ENCODE measurements at places on chromosomes 3 and 15.

DNA sequence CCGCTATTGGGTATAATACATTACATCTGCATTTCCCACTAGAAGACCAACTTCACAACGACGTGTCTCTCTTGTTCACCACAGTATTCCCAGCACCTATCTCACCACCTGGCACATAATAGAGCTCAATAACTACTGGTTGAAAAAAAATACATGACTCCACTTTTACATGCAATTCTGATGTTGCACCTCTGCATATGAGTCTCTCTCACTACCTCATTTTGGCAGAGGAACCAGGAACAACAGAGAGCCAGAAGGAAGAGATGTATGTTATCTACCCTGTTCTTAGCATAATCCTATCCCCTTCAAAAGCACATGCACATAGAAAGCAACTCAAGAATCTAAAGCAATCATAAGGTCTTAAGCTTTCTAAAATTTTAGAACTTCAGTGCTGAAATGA lies 61.6 kb downstream of the SHQ1 start:
- no peak for DNase-seq

DNA sequence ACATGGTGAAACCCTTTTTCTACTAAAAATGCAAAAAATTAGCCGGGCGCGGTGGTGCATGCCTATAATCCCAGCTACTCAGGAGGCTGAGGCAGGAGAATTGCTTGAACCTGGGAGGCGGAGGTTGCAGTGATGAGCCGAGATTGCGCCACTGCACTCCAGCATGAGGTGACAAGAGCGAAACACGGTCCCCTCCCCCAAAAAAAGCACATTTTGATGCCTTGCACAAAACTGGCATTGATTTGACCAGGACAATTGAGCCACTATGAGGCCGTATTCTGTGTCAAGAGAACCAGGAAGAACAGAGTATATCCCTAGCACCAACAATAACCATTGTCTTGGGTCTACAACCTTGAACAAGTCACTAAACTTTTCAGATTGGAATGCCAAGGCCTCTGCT lies 50.6 kb downstream of the SH3BP5 start:
- no peak for DNase-seq

DNA sequence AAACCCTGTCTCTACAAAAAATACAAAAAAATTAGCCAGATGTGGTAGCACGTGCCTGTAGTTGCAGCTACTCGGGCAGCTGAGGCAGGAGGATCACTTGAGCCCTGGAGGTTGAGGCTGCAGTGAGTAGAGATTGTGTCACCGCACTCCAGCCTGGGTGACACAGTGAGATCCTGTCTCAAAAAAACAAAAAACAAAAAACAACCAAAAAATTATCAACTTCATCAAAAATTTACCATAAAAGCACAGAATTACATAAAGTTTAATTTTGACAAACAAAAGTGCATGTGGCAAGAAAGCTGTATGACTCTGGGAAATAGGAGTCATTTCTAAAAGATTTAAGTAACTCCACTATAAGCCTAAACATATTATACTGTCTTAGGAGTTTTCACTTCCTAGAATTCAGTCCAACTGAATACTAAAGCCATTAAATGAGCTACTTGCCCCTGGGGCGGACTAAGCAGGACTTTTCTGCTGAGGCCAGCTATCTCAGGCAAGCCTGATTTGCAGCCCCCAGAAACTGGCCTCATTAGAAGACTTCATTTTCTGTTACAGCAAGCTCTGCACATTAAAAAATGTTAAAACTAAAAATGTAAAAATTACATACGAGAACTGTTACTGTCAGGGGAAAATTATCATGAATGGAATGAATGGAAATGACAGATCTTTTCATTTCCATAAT lies 23.0 kb downstream of the HSPBAP1 start:
- no peak for DNase-seq

GRCh38 chr15:45802140-45802539 lies 167.3 kb downstream of the SQOR start:
- no peak for DNase-seq

DNA sequence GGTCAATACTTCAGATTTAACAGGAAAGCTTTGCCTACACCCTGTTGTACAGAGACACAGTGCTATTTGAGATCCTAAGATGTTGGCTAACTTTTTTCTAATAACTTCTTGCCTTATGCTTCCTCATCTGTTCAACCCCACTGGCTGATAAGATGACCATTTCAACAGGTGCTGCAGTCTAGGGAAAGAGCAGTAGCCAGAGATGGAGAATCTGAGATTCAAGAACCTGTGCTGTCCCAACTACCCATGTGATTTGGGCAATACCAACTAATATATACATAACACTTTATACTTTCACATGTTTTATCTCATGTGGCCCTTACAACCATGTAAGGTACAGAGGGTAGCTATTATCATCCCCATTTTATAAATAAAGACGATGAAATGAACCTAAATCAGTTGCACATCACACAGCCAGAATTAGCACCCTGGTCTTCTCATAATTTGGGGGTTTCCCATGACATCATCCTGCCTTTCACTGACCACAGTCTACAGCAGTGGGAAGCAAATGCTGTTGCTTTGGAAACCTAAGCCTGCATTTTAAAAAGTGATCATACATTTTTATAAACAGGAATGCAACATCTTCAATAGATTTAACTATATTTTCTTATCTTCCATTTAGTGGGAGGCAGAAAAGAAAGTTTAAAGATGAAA lies 9.7 kb downstream of the TTC23 start:
- no peak for DNase-seq

DNA sequence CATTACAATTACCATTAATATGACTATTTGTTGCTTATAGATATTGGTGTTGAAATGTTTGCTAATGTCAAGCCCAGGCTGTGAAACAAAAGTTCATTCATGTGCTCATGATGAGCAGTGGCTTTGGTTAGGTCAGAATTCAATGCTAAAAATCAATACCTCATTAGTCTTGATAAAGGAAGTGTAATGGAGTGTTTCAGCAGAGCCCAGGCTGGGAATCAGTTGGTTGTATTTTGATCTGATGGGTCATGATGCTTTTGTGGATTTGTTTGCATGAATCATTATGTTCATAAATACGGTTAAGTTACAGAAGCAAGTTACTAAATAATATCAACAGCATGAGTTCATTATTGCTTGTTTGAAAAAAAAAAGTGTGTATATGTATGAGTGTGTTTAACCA lies 13.6 kb upstream of the ZNF774 start:
- no peak for DNase-seq

- DNase-seq: no peak
Observed at GRCh38 chr3:172258624-172259023, 189.6 kb downstream of the GHSR start.
